ENCODE measurements at places on chromosomes 6 and 20.

- DNase-seq, result no peak
Measured at GRCh38 chr20:61437280-61438206, 185.5 kb downstream of the CDH4 start.

- DNase-seq, result peak; percentile 69
Measured at GRCh38 chr20:46752728-46753127, 43.3 kb downstream of the SLC2A10 start.

DNA sequence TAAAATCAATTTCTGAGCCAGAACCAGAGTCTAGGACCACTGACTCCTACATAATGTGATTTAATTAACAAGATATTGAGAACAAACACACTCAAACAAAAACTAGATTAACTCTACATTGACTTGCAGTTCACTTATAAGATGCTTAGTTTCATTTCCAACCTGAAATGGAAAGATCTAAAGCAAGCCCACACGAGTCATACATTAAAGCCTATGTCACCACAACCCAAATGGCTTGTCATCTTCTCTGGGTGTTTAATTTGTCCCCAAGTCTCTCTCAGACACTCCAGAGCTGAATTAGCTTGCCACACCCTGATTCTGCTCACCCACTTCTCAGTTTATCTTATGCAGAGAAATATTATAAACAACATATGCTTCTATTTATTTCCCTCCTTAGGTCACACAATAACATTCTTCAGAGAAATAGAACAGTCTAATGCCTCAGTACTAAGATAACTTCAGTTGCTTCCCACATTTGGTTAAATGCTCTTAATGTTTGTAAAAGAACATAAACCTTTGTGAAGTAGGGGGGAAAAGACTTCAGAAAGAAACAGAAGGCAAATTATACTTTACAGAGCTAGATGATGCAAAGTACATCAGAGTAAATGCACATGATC, 8.8 kb upstream of the FBXO30 start:
- DNase-seq, result no peak

- no peak for DNase-seq
Measured at GRCh38 chr20:36541768-36542488, 609 bp downstream of the MYL9 start.

- no peak for DNase-seq
Measured at GRCh38 chr6:52306972-52307870, 22.7 kb upstream of the MCM3 start.

DNA sequence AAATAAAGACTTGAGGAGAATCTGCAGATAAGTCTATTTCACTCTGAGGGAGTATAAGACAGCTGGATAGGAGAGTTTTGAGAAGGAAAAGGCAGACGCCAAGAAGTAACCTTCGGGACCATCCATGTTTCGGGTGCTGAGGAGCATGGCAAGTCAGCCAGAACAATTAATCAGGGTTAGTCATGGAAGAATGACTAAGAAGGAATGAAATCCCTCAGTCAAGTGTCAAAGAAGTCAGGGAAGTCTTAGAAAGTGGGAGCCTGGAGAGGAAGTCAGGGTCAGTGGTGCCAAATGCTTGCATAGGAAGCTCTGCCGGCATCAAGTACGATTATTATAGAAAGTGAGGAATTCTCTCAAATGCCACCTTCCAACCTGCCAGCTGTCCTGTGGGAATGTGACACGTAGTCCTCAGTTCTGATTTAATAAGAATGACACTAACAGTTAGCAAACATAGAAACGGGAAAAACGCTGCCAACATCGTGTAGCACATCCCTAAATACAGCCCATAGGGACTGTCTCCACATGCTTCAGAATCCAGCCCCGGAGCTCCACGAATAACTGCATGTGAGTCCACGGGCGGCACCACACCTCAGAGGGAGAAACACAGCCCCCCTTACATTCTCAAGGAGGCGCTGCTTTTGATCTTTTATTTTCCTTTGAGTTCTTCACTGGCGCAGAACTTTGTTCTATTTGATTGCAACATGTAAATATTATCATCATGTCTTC, 602.7 kb downstream of the PRKN start:
- DNase-seq, result no peak

DNA sequence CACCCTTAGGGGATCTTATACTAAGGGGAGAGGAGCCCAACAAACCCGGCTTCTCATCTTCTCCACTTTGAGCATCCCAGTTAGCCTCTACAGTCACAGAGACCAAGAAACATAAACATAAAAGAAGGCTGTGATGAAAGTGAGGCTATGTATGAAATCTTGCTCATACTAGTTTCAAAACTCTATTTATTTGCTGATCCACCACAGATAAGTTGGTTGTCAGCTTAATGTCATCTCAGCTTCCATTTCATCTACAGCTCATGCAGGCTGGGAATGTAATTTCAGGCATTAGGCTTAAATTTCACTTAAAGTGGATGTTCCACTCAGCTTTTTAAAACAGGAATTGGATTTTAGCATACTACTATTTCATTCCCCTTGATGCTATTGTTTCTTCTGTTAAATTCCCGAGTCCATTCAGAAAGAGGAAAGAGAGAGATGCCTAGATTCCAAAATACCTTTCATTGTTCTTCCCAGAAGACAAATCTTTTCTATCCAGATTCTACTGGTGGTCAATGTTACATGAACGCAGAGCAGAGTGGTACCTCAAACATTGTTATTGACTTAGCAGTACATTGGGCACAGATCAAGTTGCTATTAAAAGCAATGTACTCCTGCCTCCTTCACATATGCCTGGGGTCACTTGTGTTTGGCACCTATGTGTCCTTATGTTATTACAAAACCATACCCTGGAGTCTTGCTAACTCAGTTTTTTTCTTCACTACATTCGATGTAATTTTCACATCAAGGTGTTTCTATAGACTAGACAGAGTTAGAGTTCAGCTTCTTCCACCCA, 149.0 kb downstream of the HACE1 start:
- DNase-seq, result no peak

DNA sequence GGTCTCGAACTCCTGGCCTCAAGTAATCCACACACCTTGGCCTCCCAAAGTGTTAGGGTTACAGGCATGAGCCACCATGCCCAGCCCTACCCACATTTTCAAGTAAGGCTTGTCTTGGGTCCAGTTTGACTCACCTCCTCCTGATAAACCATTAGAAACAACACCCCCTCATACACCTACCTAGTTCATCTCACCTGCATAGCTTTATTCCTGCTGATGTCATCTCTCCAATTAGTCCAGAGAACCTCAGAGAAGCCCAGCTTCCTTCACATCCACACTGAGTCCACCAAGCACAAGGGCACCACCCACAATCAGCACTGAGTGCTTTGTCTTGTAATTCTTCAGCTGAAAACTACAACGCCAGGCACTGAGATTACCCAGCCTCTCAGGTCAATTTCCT, 35.3 kb downstream of the KIF16B start:
- DNase-seq, result no peak

DNA sequence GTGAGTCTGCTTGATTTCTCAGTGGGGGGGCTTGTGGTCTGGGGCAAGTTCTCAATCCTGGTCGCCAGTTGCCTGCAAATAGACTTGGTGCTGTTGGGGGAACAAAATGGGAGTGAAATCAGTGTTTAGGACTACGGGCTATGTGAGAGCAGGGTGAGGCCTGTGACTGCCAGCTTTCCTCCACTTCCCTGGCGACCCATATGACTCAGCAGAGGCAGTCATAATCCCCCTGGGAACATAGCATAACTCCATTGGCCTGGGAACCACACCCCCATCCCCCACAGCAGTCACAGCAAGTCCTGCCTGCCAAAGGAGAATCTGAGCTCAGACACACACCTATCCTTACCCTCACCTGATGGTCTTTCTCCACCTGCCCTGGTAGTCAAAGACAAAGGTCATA, 387.9 kb downstream of the LMBRD1 start:
- no peak for DNase-seq
